NCI-H1105 treated with DMSO at 0.1 percent for 48 hours (cell line): ENCODE measurements at places on chromosomes 2 and 18.

DNA sequence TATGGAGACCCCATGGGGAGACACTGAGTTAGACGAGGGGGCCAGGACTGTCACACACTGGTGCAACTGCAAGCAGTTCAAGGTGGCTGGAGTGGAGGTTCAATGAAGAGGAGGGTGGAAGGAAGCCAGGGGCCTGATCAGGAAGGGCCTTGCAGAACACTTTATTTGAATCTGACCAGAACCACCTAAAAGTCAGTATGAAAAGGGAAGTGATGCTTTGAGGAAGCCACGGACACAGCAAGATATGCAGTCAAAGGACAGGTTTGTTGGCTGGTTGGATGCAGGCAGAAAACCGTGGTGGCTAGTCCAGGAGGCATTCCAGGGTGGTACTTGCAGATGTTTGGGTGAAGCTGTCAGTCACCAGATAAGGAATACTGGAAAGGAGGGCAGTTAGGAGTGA lies 3.5 kb upstream of the FAM124B start:
- DNase-seq = no peak

GRCh38 chr2:177260379-177260778 lies 4.1 kb downstream of the NFE2L2 start:
- DNase-seq = no peak

DNA sequence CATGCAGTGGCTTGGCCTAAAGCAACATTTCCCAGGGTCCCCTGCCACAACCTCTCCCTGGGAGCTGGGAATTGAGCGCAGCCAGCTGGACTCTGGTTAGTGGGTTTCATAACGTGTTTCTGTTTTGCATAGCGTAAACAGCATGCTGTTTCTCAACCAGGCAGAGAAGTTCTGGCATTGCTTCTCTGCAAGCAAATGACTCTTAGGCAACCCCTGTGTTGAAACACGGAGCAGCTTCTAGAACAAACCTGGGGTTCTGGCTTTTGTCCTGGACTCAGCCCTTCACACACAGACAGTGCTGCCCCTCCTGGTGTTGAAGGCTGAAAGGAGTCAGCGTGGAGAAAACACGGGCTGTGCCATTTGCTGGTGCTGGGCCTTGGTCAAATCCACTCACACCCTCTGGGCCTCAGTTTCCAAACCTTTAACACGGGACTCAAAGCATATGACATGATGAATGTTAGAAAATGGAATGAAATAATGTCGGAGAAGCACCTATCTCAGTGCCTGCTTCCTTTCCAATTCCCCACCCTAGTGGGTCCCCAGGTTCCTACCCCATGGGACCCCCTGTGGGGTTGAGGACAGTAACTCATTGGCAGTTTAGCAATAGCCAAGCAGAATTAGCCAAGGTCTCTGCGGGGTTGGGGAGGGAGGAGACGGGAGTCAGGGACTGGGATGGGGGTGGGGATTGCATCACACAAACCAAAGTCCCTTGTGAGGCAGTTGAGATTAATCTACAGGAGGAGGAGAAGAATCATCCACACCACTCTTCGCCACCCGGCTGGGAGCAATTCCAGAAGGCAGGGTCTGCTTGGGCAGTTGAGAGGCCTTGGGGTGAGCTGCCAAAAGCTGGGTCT lies 30.2 kb upstream of the IL1R2 start:
- DNase-seq = no peak

GRCh38 chr2:171274757-171275156 lies 114.1 kb upstream of the TLK1 start:
- DNase-seq = no peak

DNA sequence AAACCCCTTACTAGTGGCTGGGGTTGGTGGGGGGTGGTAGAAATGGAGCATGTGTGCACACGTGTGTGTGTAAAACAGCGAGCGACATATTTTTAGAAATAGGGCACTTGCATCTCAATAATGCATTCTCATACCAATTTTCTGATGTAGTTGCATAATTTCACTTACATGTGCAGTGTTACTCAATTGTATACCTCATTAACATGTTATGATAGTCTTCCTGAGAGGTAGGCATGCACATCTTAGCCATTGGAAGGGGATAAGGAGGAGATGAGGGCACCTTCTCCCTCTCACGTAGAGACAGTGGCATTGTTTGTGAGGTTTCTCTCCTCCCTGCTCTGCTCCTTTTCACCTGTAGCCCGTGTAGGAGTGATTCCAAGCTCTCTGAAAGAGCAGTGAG lies 44.6 kb upstream of the RND3 start:
- no peak for DNase-seq

GRCh38 chr2:184215745-184216144 lies 382.6 kb upstream of the ZNF804A start:
- DNase-seq = no peak
